ENCODE measurements at places on chromosomes 6 and 20. TPM values are rescaled to one million over a fixed set of nuclear protein-coding genes. Genes with fewer than 3 reads are reported as not detected.

DNA sequence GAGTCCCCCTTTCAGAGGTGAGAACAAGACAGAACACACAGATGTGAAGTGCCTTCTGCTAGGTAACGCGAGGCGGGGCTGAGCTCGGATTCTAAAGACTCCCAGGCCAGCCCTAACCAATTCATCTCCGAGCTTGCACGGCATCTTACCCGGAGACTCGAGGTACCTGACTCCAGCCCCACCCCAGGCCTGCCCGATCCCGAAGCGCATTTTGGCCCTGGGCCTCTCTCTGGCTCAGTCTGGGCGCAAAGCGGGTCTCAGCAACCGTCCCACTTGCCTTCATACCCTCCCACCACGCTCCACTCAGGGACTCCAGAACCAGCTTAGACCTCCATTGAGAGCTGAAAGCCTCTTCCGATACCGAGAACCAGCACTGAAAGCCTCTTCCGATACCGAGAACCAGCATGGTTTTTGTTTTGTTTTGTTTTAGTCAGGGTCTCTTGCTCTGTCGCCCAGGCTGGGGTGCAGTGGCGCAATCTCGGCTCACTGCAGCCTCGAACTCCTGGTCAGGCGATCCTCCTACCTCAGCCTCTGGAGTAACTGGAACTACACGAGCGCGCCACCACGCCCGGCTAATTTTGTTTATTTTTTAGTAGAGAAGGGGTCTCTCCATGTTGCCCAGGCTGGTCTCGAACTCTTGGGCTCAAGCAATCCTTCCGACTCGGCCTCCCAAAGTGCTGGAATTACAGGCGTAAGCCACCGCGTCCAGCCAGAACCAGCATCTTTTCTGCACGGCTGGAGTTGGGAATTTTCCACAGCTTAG lies 557 bp upstream of the DYNLRB1 start:
- DNase-seq: peak; percentile 38

DNA sequence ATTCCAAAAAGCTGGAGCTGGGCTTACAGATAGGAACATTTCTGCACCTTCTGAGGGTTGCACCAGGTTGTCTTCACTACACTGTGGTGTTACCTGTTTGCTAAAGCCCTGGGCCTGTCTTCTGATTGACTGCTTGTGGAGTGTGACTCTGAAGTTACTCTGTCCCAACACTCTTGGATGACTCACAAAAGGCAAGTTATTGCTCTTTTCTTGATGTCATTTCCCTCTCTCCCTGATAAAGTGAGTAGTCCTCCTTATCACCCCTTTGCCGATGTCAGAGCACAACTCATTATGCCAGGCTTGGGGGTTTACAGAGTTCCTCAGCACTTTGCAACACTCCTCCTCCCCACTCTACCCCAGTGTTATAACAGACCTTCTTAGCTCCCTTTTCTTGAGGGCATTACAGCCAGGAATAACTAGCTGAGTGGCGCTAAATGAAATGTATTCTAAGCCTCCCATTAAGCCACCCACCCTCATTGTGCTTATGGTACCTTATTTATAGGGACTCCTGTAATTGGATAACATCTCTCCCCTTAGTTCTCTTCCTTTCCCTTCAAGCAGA lies 36.1 kb upstream of the NKX2-4 start:
- no peak for DNase-seq

DNA sequence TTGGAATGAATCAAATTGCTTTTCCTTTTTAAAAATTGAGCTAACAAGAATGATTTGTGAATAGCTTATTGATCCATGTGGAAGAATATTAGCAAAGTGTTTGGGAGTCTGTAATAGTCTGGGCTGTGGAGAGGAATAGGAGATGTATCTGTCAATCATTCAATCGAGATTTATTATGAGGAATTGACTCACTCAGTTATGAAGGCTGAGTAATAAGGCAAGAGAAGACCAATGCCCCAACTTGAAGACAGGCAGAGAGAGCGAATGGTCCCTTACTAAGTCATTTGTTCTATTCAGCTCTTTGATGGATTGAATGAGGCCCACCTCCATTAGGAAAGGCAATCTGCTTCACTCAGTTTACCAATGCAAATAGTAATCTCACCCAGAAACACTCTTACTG lies 403.0 kb downstream of the CD83 start:
- DNase-seq: no peak

DNA sequence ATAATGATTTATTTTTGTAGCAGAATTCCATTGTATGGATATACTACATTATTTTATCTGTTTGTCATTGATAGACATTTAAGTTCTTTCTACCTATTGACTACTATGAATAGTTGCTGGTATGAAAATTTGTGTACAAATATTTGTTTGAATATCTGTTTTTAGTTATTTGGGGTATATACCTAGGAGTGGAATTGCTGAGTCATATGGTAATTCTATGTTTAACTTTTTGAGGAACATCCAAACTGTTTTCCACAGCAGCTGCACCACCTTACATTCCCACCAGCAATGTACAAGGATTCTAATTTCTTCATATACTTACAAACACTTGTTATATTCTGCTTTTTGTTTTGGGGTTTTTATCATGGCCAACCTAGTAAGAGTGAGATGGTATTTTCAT lies 56.1 kb upstream of the SDHAF4 start:
- DNase-seq: no peak

GRCh38 chr6:51028276-51028675 lies 209.6 kb downstream of the TFAP2B start:
- DNase-seq: no peak

DNA sequence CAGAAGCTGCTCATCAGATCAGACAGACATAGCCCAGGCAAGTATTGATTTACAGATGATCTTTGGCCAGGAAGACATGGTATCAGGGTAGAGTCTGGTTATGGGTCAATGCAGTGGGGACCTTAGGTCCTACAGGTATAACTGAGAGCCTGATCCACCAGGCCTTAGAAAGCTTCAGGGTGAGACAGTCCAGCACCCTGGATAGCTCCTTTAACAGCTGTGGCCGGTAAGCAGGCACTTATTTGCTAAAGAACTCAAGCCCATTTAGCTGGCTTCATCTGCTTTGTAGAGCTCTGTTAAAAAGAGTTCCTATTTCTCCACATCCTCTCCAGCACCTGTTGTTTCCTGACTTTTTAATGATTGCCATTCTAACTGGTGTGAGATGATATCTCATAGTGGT lies 39.6 kb downstream of the ESR1 start:
- peak; percentile 19 for DNase-seq

GRCh38 chr6:12648171-12648570 lies 68.4 kb upstream of the PHACTR1 start:
- DNase-seq: no peak

The LY6G6F gene
- polyA plus RNA-seq: 0.27 TPM

GRCh38 chr6:157761331-157761921 lies 61.6 kb upstream of the SNX9 start:
- DNase-seq: no peak

The CLPSL2 gene
- not detected for polyA plus RNA-seq

The PDYN gene
- not detected for polyA plus RNA-seq

DNA sequence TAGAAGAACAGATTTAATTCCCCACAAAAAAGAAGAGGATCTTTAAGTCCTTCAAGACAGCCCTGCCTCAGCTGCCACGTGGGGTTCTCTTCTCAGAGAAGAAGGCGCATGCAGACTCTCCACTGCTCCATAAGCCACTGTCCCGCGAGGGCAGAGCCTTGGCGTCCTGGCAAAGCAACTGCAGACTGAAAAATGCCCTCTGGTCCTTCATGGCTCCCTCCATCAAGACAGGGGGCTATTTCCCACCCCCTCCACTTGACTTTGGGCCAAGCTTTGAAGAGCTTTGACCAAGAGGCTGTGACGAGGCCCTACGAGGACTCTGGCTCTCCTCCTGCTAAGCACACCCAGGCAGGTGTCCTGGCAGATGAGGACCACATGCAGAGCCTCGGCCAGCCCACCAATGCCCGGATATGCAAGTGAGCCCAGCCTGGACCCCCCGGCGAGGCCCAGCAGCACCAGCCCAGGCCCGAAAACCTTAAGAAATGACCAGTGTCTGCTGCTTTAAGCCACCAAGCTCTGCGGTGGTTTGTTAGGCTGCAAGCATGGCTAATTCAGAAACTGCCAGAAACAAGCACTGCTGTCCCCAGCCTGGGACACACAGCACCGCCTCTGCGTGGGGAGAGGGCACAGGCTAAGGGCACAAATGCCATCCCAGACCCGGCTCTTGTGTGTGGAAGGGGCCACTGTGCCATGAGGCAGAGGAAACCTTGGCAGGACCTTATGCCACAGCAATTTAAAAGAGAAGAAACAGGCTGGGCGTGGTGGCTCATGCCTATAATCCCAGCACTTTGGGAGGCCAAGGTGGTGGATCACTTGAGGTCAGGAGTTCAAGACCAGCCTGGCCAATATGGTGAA lies 16.1 kb downstream of the GMEB2 start:
- no peak for DNase-seq

The PIM1 gene
- polyA plus RNA-seq: 20.9 TPM

DNA sequence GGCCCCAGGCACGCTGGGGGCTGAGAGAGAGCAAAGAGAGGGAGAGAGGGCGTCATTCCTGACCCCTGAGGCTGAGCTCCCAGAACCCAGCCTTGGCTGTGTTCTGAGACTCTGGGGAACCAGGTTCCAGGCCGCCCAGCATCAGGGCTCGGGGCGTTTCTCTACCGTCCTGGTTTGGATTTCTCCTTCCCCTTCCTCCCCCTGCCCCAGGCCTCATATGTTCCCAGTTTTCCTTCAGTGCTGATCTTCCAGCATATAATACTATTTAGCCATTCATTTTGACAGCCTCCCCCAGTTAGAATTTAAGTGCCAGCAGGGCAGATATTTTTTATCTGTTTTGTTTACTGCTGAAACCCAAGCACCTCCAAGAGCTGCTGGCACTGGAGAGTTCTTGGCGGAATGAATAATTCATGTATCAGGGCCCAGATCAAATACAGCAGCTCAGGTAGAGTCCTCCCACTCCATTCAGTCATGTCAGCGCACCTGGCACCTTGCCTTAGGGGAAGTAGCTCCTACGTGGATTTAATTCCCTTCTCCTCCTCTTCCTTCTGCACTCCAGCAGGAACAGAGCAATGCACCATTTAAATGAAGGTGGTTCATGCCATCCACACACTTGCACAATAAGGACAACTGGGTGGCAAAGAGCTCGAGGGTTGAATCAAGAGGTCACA lies 23.4 kb upstream of the FRMD1 start:
- no peak for DNase-seq

GRCh38 chr20:7272512-7272911 lies 505.0 kb downstream of the BMP2 start:
- peak; percentile 24 for DNase-seq

The SLC22A16 gene
- polyA plus RNA-seq: 0.51 TPM

The TMEM74B gene
- polyA plus RNA-seq: not detected

The LTA gene
- polyA plus RNA-seq: not detected

GRCh38 chr6:33577106-33577535 lies 3.0 kb downstream of the BAK1 start:
- no peak for DNase-seq

DNA sequence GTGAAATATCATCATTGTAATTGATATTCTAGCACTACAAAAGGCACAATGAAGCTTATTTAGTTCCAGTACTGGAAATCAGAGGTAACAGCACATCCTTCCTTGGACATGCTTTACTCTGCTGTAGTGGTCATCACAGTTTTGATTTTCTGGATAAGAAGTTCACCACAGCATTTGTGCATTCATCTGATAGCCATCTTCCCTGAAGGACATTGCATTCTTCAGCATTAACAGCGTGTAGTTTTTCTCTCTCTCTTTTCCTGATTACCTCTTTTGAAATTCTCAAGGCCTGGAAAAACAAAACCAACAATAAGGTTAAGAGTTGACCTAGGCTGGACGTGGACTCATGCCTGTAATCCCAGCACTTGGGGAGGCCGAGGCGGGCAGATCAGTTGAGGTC lies 19.6 kb downstream of the ECI2 start:
- DNase-seq: no peak

The TUBB gene
- polyA plus RNA-seq: 374 TPM

GRCh38 chr6:161740486-161740885 lies 466.6 kb upstream of the AGPAT4 start:
- no peak for DNase-seq

The MYLK2 gene
- 34.1 TPM for polyA plus RNA-seq

The FOXA2 gene
- polyA plus RNA-seq: not detected

GRCh38 chr6:26300359-26300758 lies 64.6 kb upstream of the BTN3A2 start:
- DNase-seq: no peak
